ENCODE measurements at places on chromosomes 2 and 18.

DNA sequence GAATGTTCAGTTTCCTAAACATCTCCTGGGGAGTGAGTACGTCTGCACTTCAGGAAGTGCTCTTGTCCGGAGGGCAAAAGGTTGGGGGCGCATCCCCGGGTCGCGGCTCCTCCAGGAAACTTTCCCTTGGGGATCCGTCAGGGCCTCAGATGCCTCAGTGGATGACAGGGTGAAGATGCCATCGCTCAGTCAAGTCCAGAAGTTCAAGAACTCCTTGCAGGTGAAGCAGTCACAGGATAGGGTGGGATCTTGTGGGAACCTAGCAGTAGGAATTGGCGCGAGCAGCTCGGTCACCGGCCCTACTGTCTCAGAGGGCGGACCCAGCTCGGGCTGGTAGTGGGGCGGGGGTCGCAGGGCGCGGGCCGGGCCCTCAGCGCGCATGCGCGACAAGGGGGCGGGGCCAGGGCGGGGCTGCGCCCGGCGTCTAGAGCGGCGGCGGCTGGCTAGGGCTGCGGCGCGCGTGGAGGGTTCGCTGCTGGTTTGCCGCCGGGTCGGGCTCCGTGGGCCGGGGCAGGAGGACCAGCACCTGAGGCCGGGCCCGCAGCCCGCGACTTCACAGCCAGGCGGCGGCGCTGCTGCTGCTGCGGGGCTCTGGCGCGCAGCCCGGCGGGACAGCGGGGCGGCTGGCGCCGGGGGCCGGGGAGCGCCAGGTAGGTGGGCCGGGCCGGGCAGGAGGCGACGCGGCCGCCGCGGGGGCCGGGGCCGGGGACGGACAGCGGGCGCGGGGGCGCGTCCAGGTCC is at the start of gene INPP4A:
INPP4A (plus strand) TSS at position 423 of the 741 bp plus-strand sequence. CDS start 75,191 bp downstream, outside the sequence.
- DNase-seq = peak; percentile 69

- DNase-seq = no peak
Observed at GRCh38 chr2:233049194-233049761, 10.9 kb upstream of the INPP5D start.

- peak; percentile 23 for DNase-seq
Observed at GRCh38 chr2:172783165-172783898, 47.7 kb downstream of the RAPGEF4 start.

DNA sequence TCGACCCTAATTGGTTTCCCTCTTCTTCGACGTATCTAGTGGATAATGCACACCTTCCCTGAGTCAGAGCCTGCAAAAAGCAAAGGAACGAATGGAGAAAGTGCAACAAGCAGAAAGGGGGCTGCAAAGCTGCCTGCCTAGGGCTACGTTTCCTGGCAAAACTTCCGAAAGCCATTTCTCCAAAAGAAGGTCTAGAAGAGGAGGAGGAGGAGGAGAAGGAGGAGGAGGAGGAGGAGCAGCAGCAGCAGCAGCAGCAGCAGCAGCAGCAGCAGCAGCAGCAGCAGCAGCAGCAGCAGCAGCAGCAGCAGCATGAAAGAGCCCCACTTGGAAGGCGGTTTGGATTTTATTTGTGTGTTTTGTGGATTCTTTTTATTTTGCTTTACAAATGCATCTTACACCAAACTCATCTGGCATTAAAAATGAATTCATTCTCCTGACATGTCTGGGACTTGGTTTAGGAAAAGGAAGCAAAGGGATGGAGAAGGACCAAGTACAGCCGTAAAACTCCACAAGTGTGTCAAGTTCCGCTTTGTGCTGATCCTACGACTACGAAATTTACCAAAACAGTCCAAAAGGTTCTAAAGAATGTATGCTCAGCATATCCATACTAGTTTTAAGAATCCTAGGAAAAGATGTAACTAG is 2.0 kb downstream of the TCF4 start:
- no peak for DNase-seq

GRCh38 chr2:178448968-178449661 is 1.9 kb downstream of the PRKRA start:
- DNase-seq = no peak

GRCh38 chr2:8009010-8009597 is 672.8 kb upstream of the ID2 start:
- DNase-seq = no peak

- no peak for DNase-seq
Observed at GRCh38 chr2:15668611-15669305, 77.1 kb downstream of the DDX1 start.
